ENCODE measurements at places on chromosomes 5 and 9. TPM values are rescaled to one million over a fixed set of nuclear protein-coding genes. Genes with fewer than 3 reads are reported as not detected.

DNA sequence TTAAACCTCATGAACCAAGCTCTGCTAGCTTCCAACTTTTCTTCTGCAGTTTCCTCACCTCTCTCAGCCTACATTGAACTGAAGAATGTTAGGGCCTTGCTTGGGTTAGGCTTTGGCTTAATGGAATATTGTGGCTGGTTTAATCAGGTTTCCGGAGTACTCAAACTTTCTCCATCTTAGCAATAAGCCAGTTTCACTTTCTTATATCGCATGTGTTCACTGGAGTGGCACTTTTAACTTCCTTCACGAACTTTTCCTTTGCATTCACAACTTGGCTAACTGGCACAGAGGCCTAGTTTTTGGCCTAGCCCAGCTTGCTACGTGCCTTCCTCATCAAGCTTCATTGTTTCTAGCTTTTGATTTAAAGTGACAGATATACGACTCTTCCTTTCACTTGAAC, 81.0 kb upstream of the MAST4 start:
- DNase-seq: no peak

DNA sequence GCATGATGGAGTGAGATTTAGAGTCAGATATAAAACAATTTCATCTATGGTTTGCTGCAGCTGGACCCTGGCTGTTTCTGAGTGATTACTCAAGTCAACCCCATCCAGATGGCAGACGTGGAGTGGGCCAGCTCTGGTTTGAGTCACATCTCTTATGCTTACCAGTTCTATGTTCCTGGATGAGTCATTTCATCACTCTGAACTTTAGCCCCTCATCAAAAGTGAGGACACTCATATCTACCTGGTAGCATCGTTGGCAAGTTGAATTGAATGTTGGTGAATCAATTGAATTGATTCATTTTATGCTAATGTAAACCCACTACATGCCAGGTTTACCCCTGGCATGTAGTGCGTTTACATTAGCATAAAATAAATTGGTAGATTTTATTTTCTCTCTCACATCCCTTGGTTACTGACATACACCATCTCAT, 176.4 kb downstream of the FGF18 start:
- no peak for DNase-seq

DNA sequence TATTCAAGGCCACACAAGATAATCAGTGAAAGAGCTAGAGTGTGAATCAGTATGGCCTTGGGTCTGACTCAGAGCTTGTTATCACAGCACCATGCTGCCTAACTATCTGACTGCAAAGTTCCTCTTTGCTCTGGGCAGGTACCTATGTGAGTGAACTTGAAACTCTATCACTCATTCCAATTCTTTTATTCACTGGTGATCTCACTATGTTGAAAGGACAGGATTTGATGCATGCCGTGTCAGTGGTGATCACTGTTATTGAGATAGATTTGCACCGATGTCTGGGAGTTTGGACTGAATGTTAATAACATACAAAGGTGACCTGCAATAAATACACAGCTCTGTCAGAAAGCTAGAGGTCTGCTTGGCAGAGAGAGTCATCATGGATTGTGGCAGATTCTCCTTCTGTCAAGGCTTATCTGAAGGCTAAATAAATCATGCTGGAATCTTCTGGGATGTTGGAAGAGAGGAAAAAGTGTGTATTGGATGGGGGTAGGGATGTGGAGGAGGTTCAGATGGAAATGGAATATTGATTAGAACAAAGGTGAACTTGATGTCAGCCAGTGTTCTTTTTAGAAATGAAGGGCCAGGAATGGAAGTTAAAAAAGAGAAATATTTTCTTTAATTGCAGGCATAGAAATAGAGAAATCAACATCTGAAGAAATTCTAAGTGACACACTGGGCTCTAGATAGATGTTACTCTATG, 91.8 kb upstream of the TNC start:
- DNase-seq: no peak

DNA sequence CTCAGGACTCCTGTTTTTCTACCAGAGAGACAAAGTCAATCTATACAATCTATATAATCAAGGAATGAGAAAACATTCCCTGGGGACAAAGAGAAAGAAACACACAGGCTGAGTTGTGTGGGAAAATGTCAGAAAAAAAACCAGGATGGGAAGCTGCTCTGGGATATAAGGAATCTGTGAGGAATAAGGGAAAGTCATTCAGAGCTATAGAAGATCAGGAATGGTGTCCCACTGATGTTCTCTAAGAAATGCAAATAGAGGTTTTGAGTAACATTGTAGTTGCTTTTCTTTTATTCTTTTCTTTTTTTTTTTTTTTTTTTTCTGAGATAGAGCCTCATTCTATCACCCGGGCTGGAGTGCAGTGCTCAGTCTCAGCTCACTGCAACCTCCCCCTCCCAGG, 605.9 kb upstream of the KLF4 start:
- DNase-seq: no peak

PDE6A gene
- 0.09 TPM for polyA plus RNA-seq

GRCh38 chr9:125494653-125494915, 212.4 kb downstream of the MAPKAP1 start:
- no peak for DNase-seq

- peak; percentile 45 for DNase-seq
Measured at GRCh38 chr5:136769900-136770684, 404.7 kb upstream of the TRPC7 start.

DNA sequence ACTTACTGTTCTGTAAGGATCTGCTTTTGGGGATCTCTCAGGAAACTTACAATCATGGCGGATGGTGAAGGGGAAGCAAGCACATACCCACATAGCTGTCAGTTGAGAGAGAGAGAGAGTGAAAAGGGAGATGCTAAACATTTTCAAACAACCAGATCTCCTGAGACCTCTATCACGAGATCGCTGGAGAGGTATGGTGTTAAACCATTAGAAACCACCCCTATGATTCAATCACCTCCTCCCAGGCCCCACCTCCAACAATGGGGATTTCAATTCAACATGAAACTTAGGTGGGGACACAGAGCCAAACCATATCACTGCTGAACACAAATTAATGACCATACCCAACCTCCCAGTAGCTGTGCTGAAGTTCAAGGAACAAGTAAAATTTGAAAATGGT, 48.2 kb upstream of the PRDM9 start:
- no peak for DNase-seq

GKAP1 gene
- 17.2 TPM for polyA plus RNA-seq

DNA sequence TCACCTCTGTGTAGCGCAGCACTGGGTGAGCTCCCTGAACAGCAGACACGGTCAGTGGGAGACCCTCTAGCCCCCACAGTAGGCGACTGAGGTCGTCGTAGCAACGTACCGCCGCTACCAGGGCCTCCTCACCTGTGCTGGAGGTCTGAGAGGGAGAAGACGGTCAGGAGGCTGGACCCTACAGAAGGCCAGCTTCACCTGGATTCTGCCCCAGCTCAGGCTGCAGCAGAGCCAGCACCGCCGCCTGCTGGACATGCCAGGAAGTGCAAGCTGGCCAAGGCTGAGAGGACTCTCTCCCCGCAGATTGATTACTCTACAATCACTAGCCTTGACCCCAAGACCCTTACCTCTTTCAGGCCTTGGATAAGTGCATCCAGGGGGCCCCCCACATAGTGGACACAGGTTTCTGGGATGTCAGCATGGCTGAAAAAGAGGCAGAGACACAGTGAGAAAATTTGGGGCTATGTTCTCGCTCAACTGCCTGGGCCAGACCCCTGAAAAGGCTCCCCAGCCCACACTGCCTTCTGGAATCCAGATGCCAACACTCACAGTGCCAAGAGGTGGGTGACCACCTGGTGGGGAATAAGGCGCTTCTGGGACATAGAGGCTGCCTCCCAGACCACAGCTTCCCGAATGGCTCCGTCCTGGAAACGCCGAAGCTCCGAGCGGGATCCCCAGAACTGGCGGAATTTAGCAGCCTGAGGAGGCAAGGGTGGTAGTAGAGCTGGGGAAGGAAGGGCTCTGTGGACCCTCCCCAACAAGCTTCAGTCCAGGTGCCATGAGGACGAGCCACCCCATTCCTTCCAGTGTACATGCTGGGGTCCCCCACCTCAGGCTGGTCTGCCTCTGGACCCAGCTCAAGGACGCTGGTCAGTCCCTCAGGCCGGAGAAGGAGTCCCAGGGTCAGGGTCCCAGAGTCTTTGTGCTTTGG, 6.9 kb downstream of the NOL6 start:
- DNase-seq: peak; percentile 45

DNA sequence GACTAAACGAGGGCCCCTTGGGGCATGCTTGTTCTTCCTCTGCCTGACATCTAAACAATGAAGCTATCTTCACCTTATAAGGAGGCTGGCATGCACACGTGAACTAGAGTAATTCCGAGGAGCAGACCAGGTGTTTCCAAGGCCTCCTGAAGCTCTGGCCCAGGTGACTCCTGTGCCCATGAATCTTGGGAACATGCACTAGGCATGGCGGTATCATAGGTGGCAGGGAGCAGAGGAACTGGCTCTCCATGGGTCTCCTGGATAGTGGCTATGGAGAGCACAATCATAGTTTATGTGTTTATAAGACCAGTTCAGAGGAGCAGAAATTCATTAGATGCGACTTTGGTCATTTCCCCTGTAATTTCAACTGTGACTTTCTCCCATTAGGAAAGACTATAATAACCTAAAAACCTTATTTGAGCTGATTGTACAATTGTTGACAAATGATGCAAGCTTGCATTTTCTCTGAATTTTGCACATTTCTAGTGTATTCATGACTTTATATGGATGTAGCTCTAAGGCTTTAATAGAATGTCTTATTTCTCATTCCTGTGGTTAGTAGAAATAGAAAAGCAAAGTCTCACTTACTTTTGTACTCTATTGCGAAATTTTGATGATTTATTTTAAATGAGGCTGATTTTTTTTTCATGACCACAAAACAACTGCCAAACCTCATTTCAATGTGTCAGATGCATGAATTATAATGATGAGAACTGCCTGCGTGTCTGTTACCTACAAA, 135.3 kb upstream of the RPS23 start:
- no peak for DNase-seq

- no peak for DNase-seq
Measured at GRCh38 chr5:56567278-56567677, 248.1 kb upstream of the MAP3K1 start.

- no peak for DNase-seq
Measured at GRCh38 chr9:107285286-107285685, 2.2 kb downstream of the RAD23B start.

- DNase-seq: no peak
Measured at GRCh38 chr5:153988510-153988909, 50.2 kb downstream of the FAM114A2 start.

KCNN2 gene
- polyA plus RNA-seq: 9.6 TPM

LCN1 gene
- not detected for polyA plus RNA-seq

- no peak for DNase-seq
Measured at GRCh38 chr9:34484678-34485077, 26.1 kb downstream of the DNAI1 start.

EGFL7 gene
- 90.8 TPM for polyA plus RNA-seq

DNA sequence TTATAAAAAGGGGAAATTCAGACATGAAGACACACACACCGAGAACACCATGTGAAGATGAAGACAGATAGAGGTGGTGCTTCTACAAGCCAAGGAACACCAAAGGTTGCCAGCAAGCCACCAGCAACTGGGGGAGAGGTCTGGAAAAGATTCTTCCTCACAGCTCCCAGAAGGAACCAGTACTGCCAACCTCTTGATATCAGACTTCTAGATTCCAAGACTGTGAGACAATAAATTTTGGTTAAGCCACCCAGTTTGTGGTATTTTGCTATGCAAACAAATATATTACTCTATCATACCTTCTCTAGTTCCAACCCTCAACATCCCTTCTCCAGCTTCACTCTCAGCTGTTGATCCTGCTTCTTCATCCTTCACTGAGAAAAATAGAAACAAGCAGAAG, 451.1 kb downstream of the EBF1 start:
- no peak for DNase-seq

CCNJL gene
- 6.3 TPM for polyA plus RNA-seq

TXNDC8 gene
- polyA plus RNA-seq: not detected

MARVELD2 gene
- polyA plus RNA-seq: 0.25 TPM

OR1J2 gene
- polyA plus RNA-seq: not detected

AOPEP gene
- polyA plus RNA-seq: 36.1 TPM

- DNase-seq: no peak
Measured at GRCh38 chr9:125272697-125273096, 11.1 kb downstream of the GAPVD1 start.

GRCh38 chr9:108463932-108464606, 391.7 kb downstream of the ACTL7B start:
- DNase-seq: no peak

DNA sequence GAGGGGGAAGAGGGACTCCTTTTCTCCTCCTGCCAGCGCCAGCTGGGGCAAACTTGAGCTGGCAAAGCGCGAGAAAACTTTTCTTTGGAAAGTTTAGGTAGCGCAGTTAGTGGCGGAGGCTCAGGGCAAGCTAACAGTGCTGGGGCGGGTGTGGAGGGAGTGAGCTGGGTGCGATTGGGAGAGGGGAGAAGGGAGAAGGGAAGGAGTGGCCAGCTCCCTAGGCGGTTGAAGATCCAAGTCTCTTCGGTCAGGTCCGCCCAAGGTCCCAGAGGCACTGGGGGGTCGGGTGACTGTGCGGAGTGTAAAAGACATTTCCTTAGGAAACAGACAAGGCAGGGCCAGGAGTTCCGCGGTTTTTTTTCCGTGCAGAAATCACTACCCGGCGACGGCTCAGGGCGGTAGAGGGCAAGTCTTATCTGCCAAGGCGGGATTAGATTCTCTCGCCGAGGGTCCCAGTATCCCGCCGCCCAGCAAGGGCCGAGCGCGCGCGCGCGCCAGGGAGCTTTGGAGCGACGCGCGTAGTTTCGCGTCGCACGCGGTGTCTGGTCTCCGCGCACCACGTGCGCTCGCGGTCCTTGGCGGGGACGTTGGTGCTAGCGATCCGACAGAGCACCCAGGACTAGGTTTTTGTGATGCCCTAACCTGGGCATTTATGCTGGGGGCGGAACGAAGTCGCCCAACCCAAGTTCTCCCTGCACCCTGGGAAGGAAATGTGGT, 33.6 kb upstream of the NFIB start:
- peak; percentile 89 for DNase-seq
